Stimulated activated CD8-positive, alpha-beta memory T cell treated with anti-CD3 and anti-CD28 coated beads, Interleukin-2, amount 100 ng/mL, for 1 hour (primary cell): ENCODE measurements at places on chromosomes 2 and 18.

- no peak for DNase-seq
These were observed 18.0 kb downstream of the NMUR1 start for GRCh38 chr2:231512222-231512621.

- DNase-seq: no peak
These were observed 127.1 kb upstream of the TTC39C start for GRCh38 chr18:23887493-23887892.

DNA sequence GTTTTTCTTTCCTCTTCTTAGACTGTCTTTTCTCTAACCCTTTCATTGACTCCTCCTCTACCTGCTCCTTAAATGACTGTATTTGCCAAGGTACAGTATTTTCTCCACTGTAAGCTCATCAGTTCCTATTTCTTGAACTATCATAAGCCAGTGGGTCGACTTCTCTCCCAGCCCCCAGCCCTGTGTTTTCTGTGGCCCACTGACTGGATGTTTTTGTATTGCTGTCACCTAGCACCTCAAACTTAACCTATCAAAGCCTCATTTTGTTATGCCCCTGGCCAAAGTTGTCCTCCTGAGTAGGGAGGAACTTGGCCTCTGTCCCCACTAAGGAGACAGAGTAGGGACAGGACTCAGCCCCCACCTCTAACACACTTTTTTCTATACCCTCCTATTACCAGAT, 65.4 kb upstream of the CABLES1 start:
- DNase-seq: no peak

- DNase-seq: no peak
These were observed 4.0 kb downstream of the NOP58 start for GRCh38 chr2:202269585-202269984.

DNA sequence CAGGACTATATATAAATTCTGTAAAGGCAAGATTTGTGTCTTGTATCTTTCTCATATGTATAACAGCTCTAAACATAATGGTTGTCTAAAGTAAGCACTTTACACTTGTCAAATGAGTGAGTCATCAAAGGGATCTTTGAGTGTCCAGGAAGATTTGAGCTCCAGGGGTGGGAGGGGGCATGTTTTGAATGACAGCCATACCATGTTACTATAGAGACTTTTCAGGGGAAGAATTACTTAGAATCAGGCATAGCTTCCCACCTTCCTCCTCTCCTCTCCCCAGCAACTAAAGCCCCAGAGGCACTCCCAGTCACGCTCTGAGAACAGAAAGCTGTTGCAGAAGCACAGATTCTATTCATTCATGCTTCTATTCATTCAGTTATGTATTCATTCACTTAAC, 65.8 kb upstream of the ALK start:
- DNase-seq: no peak

- no peak for DNase-seq
These were observed 1694.1 kb upstream of the CELF4 start for GRCh38 chr18:39259736-39260135.

- DNase-seq: no peak
These were observed 88.7 kb downstream of the GYPC start for GRCh38 chr2:126744640-126745039.

DNA sequence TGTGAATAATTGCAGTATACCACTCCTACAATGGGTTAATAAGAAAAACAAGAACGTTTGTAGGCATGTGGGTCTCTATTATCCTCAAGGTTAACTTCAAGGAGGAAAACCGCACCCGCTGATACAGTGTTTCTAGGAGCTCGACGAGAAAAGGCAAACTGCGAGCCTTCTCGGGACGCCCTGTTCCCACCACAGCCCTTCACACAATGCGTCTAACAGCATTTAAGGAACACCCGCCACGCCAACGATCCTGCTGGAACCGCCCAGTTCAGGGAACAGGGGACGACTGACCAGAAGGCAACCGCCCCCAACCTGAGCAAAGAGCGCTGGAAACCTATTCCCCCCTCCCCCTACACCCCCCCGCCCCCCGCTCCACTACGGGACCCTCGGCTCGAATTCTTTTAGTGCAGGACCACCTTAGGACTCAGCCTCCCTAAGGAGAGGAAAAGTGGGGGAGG, 710 bp upstream of the TMSB10 start:
- DNase-seq: no peak
